Stimulated activated CD4-positive, alpha-beta T cell treated with anti-CD3 and anti-CD28 coated beads, TNF-alpha, amount 100 ng/mL, for 4 hours (primary cell): ENCODE measurements at places on chromosomes 6 and 20.

DNA sequence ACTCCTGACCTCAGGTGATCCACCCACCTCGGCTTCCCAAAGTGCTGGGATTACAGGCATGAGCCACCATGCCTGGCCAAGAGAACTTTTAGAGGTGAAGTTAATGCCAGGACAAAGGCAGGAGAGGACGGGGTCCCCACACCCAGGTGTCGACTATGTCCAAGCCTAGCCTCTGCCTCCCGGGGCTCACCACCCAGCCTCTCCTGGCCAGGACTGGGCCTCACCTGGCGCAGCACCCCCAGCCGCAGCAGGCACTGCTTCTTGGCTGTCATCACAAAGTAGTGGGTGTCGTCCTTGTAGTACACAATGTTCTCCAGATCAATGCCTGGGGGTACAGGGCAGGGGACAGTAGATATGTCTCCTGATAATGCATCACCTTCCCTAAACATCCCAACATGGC, 4.2 kb downstream of the MICAL1 start:
- no peak for DNase-seq

DNA sequence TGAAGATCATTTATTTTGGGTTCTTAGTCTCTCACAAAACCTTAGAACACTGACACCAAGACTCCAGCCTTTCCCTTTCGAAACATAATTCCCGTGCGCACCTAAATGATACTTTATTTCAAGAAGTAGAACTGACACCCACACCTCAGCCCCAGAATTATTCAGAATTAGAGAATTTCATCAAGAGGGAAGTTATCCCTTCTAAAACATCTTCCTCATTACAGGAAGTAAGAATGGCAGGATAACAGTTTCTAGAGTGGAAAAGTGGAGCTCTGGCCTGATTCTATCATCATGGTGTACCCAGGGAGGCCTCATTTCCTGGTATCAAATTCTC, 1.4 kb upstream of the SRXN1 start:
- no peak for DNase-seq

- no peak for DNase-seq
Observed at GRCh38 chr6:103797738-103798137, 1062.0 kb downstream of the HACE1 start.

DNA sequence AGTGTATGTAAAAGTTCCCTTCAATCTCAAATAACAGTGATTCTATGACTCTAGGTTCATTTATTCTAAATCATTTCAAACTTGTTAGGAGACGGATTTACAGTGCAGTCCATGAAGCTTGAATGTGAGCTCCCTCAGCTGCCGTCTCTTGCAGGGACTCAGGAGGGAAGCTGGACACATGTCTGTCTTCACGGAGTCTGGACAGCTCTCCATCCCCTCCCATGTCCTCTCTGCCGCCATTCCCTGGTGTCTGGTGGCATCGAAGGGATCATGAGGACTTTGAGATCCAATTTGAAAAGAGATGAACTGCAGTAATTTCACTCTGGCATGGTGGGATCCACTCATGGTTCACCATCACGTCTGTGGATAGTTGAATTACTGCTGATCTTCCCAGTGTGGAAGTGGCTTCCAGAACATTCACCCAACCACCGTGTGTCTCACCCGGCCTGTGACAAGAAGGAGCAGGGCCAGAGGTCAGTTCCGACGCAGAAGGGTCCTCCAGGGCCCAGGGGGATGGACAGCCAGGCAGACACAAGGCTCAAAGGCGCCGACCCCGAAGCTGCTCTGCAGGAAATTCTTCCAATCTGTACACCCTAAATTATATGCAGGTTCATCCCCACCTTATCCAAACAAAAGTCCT, 370.1 kb downstream of the THBS2 start:
- DNase-seq: no peak

GRCh38 chr20:46987001-46987400, 92.4 kb downstream of the EYA2 start:
- DNase-seq: no peak

GRCh38 chr20:33280775-33281174, 2.2 kb upstream of the BPIFB1 start:
- no peak for DNase-seq

DNA sequence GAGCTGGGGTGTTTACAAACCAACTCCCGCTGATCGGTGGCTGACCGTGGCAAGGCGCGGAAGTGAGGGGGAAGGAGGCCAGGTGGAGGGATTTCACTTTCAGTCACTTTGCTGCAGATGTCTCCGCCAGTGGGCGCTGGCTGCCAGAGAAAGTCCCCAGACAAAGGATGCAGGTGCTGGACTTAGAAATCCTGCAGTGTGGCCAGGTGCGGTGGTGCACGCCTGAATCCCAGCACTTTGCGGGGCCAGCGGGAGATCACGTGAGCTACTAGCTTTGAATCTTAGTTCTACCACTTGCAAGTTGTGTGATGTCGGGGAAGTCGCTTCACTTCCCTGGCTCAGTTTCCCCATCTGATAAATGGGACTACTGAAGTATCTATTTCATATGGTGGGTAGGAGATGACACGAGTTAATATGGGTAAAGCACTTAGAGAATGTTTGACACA, 180.4 kb downstream of the ZNF217 start:
- DNase-seq: peak; percentile 13

GRCh38 chr6:6842291-6842690, 253.8 kb downstream of the LY86 start:
- DNase-seq: no peak

- DNase-seq: no peak
Observed at GRCh38 chr6:128886706-128887105, 3.8 kb downstream of the LAMA2 start.

DNA sequence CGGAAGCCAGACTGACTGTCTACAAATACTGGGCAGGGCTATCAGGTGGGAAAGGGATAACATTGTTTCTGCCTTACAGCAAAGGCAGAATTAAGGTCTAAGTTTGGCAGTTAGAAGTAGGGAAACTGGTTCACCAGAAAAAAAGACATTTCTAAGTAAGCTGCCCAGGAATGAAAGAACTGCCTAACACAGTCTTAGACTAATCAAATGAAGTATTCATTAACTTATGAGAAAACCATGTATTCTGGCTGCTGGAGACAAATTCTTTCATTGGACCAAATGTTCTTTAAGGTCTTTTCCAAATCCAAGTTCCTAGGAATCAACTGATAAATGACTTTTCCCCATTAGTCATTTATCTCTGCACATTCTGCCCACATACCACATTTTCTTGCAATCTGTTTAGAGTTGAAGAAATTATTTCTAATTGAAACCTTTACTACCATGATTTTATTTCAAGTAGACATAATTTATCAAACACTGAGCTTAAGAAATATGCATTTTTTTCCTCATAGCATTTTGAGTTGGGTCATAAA, 120.3 kb upstream of the OGFRL1 start:
- DNase-seq: no peak

- DNase-seq: no peak
Observed at GRCh38 chr6:12767016-12767415, 50.4 kb downstream of the PHACTR1 start.

- DNase-seq: peak; percentile 26
Observed at GRCh38 chr20:38692436-38693411, 31.6 kb upstream of the SLC32A1 start.

- DNase-seq: no peak
Observed at GRCh38 chr6:131225127-131225526, 89.9 kb downstream of the AKAP7 start.

GRCh38 chr20:44909872-44910689, at the start of gene PABPC1L:
Gene PABPC1L (plus strand): TSS chr20:44910060. CDS start chr20:44910144, 84 bp downstream.
- peak; percentile 70 for DNase-seq

DNA sequence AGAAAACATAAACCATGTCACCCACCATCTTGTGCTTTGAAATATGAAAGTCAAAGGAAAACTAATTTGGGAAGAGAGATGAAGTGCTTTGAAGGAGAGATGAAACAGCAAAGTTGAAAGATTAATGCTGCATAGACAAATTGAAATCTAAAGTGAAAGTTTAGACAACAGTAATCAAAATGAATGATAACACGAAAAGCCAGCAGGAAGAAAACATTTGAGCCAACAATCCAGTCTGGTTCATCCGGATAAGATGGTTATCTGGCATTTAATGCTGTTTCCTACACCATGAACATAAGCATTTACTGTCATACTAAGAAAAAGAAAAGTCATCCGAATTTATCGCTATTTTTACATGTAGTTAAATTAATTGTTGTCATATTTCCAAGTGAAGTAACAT, 595 bp downstream of the HAO1 start:
- DNase-seq: no peak

DNA sequence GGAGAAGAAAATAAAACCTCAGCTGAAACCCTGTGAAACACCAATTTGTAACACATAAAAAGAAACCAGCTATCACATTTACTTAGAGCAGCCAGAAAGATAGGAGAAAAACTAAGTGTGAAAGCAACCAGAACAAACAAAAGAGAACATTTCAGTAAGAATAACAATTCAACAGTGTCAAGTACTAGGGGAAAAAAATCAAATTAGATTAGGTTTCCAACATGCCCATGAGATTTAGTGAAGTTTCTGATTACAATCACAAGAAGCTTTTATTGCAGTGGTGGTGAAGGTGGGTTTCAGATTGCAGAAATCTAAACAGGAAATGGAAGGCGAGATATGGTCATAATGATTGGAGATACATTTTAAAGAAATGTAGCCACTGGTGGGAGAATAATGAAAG, 22.1 kb upstream of the TRDN start:
- no peak for DNase-seq

- no peak for DNase-seq
Observed at GRCh38 chr20:50050660-50051308, 62.2 kb downstream of the UBE2V1 start.

DNA sequence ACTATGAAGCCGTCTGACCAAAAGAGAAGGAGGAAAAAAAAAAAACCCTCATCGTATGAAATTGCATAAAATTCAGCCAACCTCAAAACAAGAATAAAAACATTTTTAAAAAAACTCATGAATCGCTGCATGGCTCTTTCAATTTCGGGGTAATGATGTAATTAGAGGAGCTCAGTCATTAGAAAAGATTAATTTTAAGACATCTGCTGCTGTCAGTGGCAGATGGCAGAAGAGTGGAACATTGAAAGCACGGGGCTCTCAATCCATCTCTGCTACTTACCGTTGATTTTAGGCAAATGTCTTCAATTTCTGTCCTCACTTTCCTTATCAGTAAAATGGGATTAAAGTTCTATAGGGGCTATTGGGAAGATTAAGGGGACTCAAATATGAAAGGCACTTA, 79.1 kb downstream of the EYA2 start:
- DNase-seq: no peak

DNA sequence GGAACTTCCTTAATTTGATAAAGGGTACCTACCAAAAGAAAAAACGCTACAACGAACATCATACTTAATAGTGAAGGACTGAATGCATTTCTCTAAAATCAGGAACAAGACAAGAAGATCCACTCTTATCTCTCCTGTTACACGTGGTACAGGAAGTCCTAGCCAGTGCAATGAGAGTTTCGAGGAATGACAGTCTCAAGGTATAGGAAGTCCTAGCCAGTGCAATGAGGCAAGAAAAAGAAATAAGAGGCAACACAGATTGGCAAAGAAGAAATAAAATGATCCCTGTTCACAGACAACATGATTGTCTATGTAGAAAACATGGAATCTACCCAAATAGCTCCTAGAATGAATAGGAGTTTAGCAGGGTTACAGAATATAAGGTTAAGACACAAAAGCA, 167.8 kb upstream of the MLN start:
- no peak for DNase-seq

DNA sequence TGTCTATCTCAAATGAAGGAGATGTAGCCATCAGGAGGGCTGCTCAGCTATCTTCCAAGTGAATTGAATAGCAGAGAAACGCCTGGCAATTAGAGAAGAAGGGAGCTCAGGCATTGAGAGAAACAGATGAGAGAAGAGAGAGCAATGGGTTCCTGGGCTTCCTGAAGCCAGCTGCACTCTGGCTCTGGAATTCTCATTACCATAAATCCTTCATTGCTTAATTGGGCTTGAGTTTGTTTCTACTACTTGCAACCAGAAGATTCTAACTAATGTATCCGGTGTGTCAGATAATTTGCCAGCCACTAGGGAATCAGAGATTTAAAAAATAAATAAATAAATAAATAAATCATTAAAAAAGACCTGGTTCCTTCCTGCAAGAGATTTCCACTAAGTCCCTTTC, 25.0 kb upstream of the CDKAL1 start:
- no peak for DNase-seq

DNA sequence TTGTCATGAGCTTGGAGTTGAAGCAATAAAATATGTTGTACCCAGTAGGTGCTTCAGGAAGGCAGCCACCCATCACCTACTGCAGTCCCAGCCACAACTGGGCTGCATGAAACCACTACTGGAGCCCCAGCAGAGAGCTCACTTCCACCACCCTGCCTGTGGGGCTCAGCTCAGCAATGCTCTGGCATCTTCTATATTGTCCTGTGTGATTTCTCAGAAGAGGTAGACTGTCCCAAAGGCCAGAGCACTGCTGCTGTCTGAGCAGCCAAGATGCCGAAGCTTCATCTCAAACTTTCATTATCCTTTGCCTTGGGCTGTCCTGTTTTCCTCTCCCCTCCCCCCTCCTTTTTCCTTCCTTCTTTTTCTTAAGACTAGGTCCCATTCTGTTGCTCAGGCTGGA, 126.9 kb downstream of the DHX35 start:
- no peak for DNase-seq

DNA sequence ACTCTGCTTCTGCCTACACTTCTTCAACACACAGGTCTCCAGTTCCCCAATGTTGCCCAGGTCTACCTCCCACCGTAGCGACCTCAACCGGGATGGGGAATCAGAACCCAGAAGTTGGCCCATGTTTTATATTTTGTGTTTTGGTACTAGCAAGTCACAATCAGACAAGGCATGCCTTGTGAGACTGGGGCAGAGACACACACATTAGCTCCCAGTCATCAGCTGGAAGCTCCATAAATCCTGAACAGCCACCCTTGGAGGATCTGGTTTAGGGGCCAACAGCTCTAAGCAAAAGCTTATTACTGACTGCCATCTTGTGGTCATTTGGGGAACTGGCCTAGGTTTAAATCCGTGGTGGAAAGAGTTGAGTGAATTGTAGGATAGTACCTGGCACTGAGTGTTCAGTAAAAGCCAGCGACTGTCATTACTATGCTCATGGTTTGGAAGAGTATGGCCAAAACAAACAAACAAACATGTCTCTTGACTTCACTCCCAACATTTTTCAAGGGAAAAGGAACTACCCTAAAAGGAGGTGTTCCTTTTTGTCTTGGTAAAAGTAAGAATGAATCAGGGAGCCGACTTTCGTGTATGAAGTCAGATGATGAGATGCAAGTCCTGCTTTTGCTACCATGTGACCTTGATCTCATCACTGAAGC, 40.5 kb downstream of the PIM1 start:
- peak; percentile 69 for DNase-seq

DNA sequence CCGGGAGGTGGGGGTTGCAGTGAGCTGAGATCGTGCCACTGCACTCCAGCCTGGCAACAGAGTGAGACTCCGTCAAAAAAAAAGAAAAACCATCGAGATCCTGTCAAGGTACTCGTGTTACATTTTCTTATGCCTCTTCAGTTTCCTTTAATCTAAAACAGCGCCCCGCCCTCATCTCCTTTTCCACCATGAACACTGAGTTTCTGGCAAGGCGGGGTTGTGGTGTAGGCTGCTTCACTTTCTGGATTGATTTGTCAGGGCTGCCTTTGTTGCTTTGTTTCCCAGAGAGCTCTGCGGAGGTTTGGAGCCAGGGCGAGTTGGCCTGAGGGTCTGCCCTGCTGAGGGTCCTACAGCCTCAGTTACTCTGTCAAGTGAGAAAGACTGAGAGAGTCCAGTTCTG, 8.9 kb downstream of the ITPR3 start:
- no peak for DNase-seq

- no peak for DNase-seq
Observed at GRCh38 chr6:35691027-35691824, 2.5 kb upstream of the FKBP5 start.

- DNase-seq: no peak
Observed at GRCh38 chr6:21864206-21864605, 270.7 kb downstream of the SOX4 start.
